Activated CD8-positive, alpha-beta T cell treated with anti-CD3 and anti-CD28 coated beads, Interleukin-2, amount 10 ng/mL, durations not matched to agents 7 days and 5 days (primary cell): ENCODE measurements at places on chromosomes 6 and 20.

DNA sequence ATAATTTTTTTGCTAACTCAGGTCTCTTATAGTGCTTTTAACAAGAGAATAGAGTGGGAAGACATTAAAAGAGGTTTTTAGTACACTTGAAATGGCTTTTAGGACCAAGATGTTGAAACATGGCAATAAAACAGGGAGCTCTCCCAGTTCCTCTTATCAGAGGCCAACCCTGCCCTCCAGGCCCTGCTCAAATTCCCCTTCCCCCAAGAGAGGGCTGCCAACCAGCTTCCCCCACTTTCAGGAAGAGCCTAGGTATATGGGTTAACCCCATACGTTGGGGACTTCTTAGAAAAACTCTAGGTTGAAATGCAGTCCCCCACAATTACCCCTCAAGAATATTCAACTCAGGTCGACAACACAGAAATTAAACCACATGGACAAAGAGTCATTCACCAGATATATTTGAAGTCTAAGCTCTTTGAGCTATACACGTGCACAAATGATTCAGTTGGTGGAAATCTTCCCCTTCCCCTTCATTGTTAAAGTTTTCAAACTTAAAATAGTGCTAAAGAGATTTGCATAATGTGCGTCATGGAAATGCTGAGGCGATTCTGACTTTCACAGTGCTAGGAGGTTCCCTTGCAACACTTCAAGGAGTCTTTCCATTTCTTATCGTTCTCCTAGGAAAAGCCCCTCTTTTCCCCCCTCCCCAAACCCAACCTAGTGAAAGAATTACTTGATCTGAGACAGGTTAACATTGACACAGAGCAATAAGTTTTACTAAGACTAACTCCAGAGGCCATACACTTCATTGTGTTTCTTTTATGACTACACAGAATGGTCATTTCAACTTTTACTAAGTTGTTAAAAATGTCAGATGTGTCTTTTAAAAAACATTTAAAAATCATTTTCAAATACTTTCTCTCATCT lies 49.8 kb upstream of the ENPP5 start:
- no peaks in the 10 kb centered on the region for H3K36me3 ChIP-seq
- peaks cover 7% of the 10 kb centered on the region for H3K4me1 ChIP-seq

DNA sequence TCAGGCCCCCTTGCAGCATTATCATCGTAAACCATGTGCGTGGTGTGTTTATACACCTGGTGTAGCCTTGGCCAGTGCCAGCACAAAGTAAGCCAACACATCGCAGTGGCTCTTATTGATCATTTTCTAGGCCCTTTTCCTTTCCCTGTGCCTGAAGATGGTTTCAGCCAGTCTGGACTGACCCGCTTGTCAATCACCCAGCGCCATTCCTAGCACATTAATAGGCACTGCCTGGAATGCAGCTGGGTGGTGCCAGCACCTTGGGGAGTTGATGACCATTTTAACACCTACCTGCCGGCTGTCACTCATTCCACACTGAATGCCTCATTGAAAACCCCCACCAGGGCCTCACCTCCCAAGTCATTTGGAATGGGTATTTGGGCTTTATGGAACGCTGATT lies 4.9 kb upstream of the UQCC2 start:
- peaks cover 2% of the 10 kb centered on the region for H3K36me3 ChIP-seq
- peaks cover 18% of the 10 kb centered on the region for H3K27me3 ChIP-seq
- no peak overlapping the region for H3K4me3 ChIP-seq
- H3K27ac ChIP-seq = no peak overlapping the region

DNA sequence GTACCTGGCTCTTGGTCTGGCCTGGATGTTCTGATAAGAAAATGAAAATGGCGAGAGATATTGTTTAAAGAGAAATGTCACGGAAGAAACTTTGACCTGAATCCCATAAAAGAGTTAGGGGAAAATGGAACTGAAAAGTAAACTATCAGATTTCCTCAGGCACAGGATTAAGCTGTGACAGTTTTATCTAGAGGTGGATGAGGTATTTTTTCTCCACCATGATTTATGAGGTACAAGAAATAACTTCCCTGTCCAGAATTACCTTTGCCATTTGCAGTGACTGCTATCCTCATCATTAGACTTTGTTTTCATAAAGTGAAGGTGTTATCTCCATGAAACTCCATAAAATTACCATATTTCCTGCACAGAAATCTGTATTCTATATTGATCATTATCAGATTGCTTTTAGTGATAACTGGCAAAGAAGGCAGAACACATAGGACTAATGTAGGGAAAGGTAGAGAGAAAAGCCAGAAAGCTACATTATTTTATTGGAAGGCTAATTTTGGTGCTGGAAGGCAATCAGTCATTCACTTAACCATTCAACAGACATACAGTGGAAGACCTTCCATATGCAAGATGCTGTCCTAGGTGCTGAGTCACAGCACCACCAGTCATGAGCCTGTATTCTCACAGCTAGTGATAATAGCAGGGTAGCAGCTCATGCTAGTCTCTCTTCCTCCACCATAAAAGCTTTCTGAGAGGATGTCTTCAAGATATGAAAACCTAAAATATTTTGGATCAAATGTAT lies 427.3 kb upstream of the CITED2 start:
- H3K36me3 ChIP-seq = no peaks in the 10 kb centered on the region
- H3K4me3 ChIP-seq = no peak overlapping the region

DNA sequence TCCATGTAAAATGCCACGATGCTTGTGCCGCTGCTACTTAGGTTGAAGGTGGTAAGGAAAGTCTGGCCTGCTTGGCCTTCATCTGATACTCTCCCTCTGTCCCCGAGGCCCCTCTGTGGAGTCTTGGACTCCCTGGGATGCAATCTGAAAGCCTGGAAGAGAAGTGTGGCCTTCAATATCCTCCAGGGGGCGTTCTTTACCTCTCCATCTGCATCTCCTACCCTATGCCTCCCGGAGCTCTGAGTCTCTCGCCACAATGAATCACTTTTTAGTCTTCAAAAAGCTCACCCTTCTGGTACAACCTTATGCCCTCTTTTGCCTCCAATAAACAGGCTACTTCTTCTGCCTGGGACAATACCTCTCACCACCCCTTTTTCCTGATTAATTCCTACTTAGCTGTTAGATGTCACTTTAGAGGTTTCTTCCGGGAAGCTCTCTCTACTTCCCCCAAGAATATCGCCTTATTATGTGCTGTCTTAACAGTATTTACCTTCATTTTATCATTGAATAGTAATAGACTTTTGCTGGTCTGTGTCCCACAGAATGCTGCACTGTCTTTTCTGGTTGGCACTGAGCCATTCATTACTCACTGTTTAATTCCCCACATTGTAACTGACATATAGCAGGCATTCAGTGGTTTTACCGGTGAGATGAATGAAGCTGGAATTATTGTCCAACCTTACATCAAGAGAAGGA lies 13.9 kb upstream of the ATG5 start:
- peak; percentile 60 for DNase-seq
- H3K27ac ChIP-seq = no peak overlapping the region
- H3K36me3 ChIP-seq = no peaks in the 10 kb centered on the region

DNA sequence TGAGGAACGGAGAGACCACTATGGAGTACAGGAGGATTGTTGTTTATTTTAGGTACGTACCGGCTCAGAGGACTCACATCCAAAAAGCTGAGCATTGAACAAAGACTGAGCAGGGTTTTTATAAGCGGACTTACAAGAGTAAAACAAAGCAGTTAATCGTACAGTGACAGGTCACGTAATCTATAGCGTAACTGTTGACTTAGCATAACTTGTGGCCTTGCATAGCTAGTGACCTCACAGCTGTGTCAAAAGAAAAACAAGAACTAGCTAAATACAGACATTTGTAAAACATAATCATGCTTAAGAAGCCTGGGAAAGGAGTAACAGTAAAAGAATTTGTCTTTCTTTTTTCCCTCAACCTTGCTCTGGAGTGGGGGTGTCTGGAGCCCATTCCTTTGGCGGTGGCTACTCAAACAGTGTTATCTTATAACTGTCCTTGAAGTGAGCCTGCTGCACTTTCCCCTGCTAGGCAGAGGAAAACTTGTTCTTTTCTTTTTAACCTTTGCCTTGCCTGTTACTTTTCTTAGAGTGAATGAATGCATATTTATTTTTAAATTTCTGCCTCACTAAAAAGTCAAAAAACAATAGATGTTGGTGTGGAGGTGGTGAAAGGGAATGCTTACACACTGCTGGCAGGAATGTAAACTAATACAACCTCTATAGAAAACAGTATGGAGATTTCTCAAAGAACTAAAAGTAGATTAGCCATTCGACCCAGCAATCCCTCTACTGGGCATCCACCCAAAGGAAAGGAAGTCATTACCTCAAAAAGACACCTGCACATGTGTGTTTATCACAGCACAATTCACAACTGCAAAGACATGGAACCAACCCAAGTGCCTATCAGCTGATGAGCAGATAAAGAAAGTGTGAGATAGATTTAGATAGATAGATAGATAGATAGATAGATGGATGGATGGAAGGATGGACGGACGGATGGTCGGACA lies 109.0 kb downstream of the TAF4 start:
- peaks cover 7% of the 10 kb centered on the region for H3K27me3 ChIP-seq
- no peak overlapping the region for H3K4me3 ChIP-seq
- no peaks in the 10 kb centered on the region for H3K36me3 ChIP-seq
- no peak for DNase-seq

DNA sequence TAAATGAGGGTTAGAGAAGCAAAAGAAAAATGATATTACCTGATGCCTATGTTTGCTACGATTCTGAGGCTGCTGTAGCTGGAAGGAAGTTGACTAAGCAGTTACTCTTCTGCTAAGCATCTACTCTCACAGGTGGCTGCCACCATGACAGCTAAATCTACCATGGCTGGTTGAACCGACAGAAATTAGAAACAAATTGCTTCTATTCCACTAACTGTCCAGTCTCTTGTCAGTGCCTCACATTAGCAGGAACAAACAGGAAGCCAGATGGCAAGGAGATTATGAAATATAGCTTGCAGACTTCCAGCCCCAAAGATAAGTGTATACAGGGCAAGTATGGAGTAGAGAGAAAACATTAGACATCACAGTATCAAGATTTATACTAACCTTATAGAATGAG lies 59.4 kb upstream of the TMEM200A start:
- no peak overlapping the region for H3K27ac ChIP-seq
- no peak overlapping the region for H3K4me3 ChIP-seq
- H3K4me1 ChIP-seq = peaks cover 10% of the 10 kb centered on the region
- no peak for DNase-seq
- H3K36me3 ChIP-seq = peaks cover 2% of the 10 kb centered on the region
- H3K27me3 ChIP-seq = no peaks in the 10 kb centered on the region

GRCh38 chr6:11428895-11429294 lies 108.7 kb upstream of the TMEM170B start:
- peak overlapping the region; percentile 19 for H3K27ac ChIP-seq
- H3K36me3 ChIP-seq = no peaks in the 10 kb centered on the region
- no peaks in the 10 kb centered on the region for H3K27me3 ChIP-seq
- H3K4me3 ChIP-seq = no peak overlapping the region
- H3K4me1 ChIP-seq = peaks cover 18% of the 10 kb centered on the region

- no peaks in the 10 kb centered on the region for H3K27me3 ChIP-seq
- H3K4me1 ChIP-seq = peaks cover 20% of the 10 kb centered on the region
- H3K4me3 ChIP-seq = peak overlapping the region; percentile 88
Measured at GRCh38 chr20:50730765-50731054, 670 bp upstream of the PARD6B start.

GRCh38 chr6:106825156-106825555 lies 149.4 kb downstream of the CD24 start:
- H3K27ac ChIP-seq = no peak overlapping the region
- no peak for DNase-seq
- H3K36me3 ChIP-seq = no peaks in the 10 kb centered on the region

DNA sequence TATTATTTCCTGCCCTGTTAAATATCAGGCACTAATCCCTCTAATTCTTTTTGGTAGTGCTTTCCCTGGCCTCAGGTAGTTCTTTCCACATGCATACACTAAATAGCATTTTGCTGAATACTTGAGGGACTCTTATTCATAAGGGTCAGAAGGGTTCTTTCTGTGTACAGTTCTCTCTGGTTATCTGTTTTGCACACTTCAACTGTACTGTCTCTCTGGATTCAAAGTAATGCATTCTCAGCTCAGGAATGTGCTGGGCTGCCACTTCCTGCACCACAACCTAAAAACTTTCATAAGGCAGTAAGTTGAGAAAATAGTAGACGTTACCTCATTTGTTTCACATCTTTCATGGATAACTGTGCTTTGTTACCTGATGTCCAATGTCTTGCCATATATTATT lies 32.1 kb downstream of the C6orf141 start:
- H3K27me3 ChIP-seq = peaks cover 4% of the 10 kb centered on the region
- DNase-seq = no peak
- H3K27ac ChIP-seq = no peak overlapping the region
- no peak overlapping the region for H3K4me3 ChIP-seq
- H3K4me1 ChIP-seq = no peaks in the 10 kb centered on the region

DNA sequence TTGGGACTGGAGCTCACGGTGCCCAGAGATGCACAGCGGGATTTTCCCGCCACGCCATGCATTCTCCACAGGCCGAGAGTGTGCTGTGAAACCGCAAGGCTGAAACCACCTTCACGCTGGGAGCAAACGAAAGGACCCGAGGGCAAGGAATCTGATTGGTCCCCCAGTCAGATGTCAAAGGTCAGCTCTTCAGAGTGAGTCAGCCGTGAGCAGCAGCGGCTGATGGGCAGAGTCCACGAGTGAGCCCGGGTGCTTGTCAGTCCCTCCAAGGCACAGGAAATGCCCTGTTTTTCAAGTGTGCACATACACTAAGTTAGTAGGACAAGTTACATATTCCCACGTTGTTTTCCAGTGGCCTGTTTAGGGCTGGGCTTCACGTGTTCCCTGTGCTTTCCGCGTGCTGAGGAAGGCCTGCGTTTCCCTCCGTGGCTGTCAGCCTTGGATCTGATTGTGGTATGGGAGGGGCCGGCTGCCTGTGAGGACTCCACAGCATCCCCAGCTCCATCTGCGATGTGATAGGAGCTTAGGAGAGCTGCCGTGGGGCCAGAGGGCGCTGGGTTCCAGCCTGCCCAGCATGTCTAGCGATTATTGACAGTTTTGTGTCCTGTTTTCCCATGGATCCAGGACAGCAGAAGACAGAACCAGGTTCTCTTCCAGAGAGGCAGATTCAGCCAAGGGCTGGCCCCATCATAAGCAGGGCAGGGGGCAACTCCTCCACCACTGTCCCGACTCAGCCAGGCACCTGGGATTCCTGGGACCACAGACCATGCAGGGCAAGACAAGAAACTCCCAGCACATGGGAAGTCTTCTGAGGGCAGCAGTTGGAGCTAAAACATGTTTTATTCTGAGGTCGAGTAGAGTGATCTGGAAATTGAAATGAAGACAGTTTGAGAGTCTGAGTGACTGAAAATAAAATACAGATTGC lies 38.2 kb upstream of the FRMD1 start:
- no peak overlapping the region for H3K27ac ChIP-seq
- no peak overlapping the region for H3K4me3 ChIP-seq
- no peak for DNase-seq
- H3K4me1 ChIP-seq = no peaks in the 10 kb centered on the region

DNA sequence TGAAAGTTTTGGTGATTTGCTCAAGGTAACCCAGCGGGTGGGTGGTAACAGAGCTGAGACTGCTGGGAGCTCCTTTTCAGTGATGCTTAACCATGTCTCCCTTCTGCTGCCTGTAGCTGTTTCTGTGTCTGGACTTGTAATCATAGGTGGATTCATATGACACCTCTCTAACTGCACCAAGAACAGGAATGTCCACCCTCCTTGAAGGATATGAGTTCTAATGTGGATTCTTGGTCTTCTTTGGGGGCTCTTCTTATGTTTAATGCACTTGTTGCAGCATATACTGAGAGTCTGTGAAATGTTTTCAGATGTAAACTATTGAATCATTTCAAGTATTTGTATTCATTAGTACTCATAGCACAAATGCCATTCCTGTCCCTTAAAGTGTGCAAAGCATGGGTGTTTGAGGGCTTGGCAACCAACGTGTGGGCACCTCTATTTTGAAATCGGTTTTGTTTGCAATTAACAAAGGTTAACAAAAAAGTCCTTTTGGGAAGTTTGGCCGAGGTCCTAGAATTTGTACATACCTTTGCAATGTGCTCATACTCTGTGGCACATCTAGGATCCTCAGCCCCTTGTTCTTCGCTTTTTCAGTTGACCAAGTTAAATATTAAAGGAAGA lies 138.0 kb downstream of the SOX4 start:
- H3K27ac ChIP-seq = no peak overlapping the region
- H3K4me3 ChIP-seq = no peak overlapping the region
- H3K36me3 ChIP-seq = no peaks in the 10 kb centered on the region
